ENCODE measurements at places on chromosomes 6 and 20.

- DNase-seq, result no peak
Measured at GRCh38 chr6:33053230-33053629, 20.2 kb downstream of the HLA-DPA1 start.

- peak; percentile 74 for DNase-seq
Measured at GRCh38 chr20:44738813-44739477, 6.7 kb upstream of the KCNK15 start.

DNA sequence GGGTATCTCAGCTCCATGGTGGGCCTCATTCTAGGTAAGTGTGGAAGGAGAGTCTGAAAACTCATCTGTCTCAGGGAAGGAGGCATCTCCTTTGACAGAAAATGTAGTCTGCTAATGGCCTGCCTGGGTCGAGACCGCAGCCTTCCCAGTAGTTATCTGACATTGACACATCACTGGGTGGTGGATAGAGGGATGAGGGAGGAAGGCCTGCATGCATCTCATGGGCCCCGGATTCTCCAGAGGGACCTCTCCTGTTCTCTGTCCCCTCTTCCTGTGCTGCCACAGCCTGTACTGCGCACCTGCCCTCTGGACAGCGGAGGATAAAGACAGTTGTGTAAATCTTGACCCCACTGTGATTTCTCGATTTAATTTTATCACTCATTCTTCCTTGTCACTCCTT, 4.7 kb downstream of the PCMTD2 start:
- no peak for DNase-seq

- DNase-seq, result no peak
Measured at GRCh38 chr6:163151212-163151611, 263.3 kb upstream of the QKI start.

- no peak for DNase-seq
Measured at GRCh38 chr20:36113036-36113435, 41.5 kb upstream of the EPB41L1 start.

- no peak for DNase-seq
Measured at GRCh38 chr6:144729502-144729901, 444.4 kb downstream of the UTRN start.

- DNase-seq, result no peak
Measured at GRCh38 chr6:148980234-148980633, 233.4 kb downstream of the UST start.

- peak; percentile 10 for DNase-seq
Measured at GRCh38 chr6:145372671-145373151, 362.6 kb downstream of the EPM2A start.

DNA sequence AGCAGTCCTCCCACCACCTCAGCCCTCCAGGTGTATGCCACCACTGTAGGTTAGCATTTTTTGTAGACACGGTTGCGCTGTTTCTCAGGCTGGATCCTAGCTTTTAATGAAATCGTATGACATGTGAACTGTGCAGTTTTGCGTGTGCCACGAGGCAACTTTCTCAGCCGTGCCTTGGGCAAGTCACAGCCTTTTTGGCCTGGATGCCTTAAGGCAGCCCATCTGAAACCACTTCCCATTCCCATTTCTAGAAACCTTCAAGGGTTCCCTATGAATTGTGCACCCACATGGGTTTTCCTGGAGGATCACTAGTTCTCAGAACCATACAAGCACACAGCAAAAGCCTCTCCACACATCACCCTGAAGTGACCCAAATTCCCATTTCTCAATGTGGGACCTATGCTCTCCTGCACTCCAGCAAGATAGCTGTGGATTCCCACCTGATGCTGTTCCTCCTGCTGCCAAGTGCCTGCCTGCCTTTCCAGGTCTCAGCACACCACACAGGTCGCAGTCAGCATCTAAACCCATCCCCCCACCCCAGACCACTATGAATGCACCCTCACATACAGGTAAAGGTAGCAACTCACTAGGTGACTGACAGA, 28.9 kb downstream of the SNX5 start:
- no peak for DNase-seq

DNA sequence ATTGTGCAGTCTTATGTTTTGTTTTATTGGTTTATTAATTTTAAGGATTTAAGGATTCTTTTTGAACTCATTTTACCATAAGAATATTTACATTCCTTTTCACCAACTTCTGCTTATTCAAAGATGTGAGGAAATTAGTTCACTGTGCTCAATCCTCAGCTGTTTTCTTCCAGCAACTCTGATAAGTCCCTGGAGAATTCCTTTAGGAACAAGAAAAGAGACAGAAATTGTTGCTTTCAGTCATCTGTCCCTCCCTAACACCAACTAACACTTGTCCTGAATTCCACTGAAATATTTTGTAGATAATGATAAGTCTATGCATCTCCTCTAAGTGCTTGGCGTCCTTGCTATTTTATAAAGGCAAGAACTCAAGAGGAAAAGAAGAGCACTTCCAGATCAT, 334.8 kb upstream of the MARCKS start:
- no peak for DNase-seq

DNA sequence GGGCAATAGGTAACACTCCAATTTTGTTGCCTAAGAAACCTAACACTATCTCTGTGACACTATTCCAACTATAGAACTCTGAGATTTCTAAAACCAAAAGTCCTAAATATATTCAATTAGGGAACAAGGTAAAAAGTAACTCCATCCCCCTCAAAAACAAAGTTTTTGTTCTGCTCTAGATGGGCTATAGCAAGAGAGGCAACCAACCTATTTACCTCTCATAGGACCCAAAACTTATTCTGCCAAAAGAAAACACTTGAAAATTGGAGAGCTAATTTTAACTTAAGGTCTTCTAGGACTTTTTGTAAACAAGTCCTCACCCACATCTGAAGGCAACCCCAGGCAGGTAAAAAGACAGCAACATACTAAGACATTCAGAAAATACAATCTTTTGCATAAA, 7.7 kb downstream of the RBM39 start:
- DNase-seq, result no peak

DNA sequence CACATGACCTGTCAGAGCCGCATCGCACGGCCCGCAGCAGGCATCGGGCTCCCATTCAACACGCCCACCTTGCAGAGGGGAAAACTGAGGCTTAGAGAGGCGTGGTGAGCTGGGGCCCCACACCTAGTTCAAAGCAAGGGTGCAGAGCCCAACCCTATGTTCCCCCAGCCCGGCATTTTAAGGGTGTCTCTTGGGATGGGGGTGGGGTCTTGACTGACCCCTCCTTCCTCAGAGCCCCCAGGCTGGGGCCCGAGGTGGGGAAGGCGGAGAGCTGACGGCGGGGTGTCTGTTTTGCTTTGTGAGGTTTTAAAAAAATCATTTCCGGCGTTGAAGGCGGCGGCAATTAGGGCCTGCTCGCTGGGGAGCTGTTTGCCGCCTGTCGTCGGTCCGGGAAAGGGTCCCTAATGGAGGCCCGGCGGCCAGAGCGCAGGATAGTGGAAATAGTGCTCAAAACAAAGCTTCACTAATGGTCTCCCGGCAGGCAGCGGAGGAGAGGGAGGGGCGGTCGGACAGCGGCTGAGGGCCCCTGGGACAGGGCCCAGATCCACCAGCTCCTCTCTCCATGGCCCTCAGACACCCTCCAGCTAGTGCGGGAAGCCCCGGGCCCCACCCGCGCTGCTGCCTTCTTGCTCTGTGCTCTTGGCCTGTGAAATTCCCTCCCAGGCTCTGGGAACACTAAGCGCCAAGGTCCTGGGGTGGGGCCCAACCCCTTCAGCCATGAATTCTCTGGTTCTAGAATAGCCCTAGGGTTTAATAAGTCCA, 11.9 kb downstream of the VSTM2L start:
- DNase-seq, result no peak

DNA sequence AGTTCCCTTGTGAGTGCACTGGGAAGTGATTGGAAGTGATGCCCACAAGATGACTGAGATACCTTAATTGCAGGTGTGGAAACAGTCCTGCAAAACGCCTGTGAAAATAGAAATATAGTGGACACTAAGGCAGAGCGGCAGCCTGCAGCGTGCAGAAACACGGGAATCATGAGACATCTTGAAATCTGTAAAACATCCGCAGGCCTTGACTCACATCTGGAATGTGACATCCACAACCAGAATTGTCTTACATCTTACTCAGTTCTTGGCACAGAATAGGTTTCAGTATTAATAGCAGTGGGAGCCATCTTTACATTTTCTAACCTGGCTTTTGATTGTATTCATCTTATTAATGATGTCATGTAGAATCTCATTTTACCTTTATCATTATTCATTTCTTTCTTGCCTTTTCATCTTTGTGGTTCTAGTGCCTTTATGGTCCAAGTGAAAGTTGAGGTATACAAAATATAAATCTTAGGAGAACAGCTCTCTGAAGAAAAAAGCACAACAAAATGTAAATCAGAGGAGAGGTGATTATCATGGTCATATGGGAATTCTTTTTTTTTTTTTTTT, 44.6 kb downstream of the CDYL start:
- no peak for DNase-seq

GRCh38 chr20:57742507-57743181, 32.8 kb upstream of the PMEPA1 start:
- no peak for DNase-seq

GRCh38 chr20:12999201-12999600, 9.6 kb upstream of the SPTLC3 start:
- no peak for DNase-seq

DNA sequence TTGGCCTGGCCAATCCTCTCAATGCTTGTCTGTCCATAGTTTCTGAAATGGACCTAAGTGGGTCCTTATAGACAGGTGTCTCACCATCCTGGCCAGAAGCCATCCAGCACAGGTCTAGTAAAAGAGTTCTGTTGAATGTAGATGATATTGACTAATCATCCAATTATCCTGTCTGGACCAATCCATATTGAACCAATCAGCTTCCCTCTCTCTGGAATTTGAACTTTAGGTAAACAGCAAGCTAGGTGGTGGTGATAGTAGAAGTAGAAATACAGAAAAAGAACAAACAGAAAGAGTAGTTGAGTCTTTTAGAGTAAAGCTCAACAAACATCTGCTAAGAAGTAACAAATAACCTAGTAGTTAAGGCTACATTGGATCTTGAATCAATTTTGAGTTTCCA, 9.5 kb upstream of the PNRC1 start:
- DNase-seq, result no peak

GRCh38 chr6:50847890-50848594, 29.4 kb downstream of the TFAP2B start:
- DNase-seq, result no peak

- DNase-seq, result no peak
Measured at GRCh38 chr6:16976385-16977183, 125.3 kb upstream of the STMND1 start.

- DNase-seq, result no peak
Measured at GRCh38 chr6:111832833-111833418, 40.3 kb downstream of the FYN start.

DNA sequence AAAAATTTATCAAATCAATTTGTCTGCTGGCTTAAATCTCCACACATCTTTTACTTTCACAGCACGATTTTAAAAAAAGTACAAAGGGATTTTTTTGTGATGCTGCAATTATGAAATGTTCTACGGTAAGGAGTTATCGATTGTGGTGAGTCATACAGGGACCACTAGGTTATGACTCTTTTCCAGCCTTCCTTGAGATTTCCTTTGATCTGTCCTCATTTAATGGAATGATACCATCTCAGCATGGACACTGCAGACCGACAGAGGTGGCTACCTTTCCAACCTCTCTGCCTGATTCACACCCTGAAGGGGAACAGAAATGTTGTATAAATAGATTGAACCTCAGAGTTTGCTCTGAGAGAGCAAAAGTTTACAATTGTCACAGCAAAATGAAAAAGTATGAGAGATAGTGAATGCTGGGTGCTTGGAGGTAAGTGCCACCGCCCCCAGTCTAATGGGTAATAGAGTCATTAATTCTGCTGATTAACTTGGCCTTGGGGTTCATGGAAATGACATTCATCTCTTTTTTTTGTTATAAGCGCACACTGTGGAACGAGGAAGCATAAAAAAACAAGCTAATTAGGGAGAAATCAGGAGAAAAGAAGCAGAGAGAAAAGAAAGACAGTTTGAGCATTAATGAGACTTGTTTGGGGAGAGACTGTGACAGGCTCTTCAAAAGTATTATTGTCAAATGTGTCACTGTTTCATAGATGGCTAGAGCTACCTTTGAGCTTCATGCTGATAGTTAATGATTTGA, 306.0 kb downstream of the RNF144B start:
- DNase-seq, result no peak

GRCh38 chr6:18204691-18205090, 49.5 kb downstream of the KDM1B start:
- no peak for DNase-seq

- DNase-seq, result no peak
Measured at GRCh38 chr6:149905911-149906371, 8.0 kb upstream of the RAET1E start.

- DNase-seq, result no peak
Measured at GRCh38 chr6:38178584-38178886, 359.0 kb downstream of the ZFAND3 start.

DNA sequence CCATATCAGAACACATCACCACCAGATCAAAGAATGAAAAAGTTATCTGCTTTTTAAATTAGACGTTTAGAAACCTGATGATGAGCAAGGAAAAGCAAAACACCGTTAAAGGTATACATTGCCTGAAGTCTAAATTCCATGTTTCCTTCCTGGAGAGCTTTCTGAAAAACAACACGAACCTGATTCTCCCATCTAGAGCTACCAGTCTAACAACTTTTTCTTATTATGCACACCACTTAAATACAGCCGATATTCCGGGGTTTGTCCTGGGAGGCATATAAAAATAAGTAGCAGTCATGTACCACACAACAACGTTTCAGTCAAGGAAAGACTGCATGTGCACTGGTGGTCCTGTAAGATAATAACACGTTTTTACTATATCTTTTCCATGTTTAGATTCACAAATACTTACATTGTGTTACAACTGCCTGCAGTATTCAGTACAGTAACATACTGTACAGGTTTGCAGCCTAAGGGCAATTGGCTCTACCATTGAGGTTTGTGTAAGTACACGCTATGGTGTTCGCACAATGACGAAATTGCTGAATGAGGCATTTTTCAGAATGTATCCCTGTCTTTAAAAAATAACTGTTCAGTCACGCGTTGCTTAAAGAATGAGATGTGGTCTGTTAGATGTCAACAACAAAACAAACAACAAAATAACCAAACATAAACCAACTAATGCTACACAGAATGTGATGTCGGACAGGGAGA, 19.1 kb upstream of the LYRM2 start:
- DNase-seq, result no peak

DNA sequence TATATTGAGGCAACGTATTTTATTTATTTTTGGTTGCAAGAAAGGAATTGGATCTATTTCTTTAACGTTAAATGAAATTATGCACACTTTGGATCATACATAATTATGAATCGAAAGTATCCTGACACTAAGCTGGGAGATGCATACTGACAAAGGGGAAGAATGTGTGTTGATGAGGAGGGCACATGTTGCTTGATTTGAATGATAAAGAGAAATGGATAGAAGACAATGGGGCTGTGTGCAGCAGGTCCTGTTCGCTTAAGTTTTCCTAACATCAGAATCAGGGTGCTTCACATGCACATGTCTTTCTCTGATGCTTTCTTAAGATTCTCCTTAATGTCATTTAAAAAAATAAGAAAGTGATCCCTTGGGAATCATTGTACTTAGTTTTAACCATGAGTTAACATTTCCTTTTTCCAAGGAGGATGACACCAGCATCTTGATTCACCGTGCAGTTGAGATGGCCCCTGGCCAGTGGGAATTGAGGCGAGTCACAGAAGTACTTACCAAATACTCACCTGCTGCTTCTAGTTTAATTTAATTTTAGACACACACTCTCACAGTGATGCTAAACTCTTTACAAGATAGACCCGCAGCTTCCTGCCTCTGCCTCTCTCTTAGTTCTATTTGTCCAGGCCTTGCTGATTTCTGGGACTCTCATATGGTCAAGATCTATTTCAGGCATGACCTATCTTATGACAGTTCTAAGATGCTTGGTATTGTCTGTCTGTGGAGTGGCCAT, 116.5 kb downstream of the CLIC5 start:
- DNase-seq, result no peak
